ENCODE measurements at places on chromosomes 6 and 20.

GRCh38 chr20:1722513-1723050 is 65.0 kb upstream of the SIRPG start:
- no peak for DNase-seq

DNA sequence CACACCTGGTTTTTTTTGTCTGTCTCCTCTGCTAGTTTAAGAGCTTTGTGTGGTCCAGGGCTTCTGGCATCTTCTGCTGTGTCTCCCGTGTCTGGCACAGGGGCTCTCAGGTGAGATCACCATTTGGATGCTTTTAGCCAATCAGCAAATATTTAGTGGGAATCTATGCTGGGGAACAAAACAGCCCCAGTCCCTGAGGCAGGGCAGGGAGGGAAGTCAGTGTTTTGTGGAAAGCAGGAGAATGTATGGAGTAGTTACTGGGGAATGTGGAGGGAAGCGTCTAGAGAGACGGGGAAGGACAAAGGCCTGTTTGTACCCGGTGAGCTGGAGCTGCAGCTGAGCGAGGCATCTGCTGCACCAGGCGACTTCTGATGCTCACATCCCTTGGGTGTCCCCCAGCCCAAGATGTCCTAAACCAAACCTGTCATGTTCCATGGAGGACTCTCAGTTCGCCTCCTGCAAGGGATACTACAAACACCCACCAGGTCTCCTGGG is 49.3 kb upstream of the NNAT start:
- no peak for DNase-seq

DNA sequence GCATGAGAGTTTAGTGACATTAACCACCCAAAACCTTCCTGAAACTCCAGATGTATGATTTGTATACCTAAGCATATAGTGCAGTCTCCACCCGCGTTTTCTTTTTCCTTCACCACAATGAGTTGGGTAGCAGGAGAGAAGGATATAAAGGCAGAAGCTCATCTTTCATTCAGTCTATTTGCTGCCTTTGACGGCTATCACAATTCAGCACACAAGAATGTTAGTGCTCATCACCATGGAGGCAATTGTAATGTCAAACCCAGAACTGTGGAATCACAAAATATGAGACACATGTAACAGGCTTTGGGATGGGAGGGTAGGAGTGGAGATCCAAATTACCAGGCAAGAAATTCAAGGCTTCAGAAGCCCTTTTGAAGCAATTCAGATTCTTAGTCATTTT is 17.6 kb downstream of the ZHX3 start:
- no peak for DNase-seq

- DNase-seq, result no peak
Measured at GRCh38 chr20:47951521-47951971, 166.3 kb upstream of the SULF2 start.

DNA sequence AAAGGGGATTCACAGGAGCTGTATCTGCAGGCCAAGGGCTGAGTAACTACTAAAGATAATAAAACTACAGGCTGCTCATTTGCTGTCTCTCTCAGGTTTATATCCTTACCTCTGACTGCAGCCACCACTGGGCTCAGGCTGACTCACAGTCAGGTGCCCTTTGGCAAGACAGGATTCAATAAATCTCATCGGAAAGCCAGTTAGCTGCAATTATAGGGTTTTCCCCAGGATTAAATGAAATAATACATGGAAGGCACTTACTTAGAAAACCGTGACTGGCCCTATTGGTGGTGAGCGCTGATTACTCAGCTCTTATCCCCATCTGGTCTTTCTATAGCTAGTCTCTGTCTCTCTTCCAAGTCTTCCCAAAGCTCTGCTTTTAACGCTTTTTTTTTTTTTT is 26.4 kb downstream of the RMND1 start:
- DNase-seq, result no peak

DNA sequence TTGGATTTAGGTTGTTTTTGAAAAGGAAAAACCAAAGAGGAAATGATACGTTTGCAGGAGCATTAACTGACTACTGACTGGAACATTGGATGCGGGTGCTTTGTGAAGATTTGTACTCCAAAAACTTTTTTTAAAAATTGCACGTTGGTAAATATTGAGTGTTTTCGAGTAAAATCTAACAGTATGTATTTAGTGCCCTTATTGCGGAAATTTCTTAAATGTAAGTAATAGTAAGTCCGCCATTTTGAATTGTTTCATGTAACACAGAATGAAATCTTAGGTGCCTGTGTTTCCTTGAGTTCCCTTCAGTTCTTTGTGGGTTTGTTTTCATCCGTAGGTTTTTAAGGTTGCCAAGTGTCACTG is 15.2 kb upstream of the LIN28B start:
- DNase-seq, result no peak

- no peak for DNase-seq
Measured at GRCh38 chr6:75113446-75113845, 92.4 kb downstream of the COL12A1 start.

DNA sequence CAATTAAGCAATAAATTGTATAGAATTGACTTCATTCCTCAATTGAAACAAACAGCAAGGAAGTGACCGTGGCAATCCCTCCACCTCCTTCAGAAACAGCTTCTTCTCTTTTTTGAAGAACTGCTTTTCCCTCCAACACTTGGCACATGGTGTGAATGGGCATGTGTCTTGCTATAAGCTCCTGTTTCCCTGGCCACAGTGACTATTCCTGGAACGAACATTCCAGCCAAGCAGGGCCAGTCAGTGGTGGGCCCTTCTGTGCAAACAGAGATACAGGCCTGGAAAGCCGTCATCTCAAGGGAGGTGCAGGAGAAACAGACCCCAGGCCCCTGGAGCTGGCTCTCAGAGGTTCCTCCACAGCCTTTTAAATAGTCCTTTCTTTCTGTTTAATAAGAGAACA is 6.9 kb downstream of the TXNDC5 start:
- DNase-seq, result no peak

Data from stimulated activated CD8-positive, alpha-beta memory T cell treated with anti-CD3 and anti-CD28 coated beads, Interleukin-7, amount 100 ng/mL, for 48 hours (primary cell).